H1 (cell line): ENCODE measurements at places on chromosomes 2 and 18.

GRCh38 chr18:22848615-22849014 is 84.5 kb upstream of the RBBP8 start:
- DNase-seq = no peak
- H3K27ac ChIP-seq = no peak overlapping the region
- H3K36me3 ChIP-seq = no peaks in the 10 kb centered on the region
- H3K27me3 ChIP-seq = no peaks in the 10 kb centered on the region

DNA sequence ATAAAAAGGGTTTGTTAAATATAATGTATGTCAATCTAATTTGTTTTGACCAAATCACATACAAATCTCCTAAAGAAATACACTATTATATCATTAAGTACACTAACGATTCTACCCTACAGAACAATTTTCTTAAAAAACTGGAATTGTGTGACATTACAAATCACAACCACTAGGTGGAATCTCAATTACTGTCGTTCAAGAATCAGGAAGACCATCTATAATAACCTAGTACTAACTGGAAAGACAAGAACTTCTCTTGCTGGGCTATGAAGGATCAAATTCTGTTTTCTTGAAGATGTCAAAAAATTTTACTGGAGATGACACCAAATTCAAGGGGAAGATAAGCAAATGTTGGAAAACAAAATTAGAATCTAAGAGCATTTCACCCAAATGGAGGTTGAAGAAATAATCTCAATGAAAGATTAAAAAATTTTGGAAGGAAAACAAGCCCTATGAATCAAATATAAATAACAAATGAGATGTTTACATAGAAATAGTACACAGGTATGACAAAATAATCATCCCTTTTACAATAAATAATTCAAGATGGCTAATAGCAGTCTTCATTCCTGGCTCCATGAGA is 110.9 kb downstream of the STK39 start:
- H3K27ac ChIP-seq = no peak overlapping the region
- H3K27me3 ChIP-seq = no peaks in the 10 kb centered on the region
- no peak for DNase-seq
- H3K4me1 ChIP-seq = no peaks in the 10 kb centered on the region; the same call in 1 of the 2 replicates

DNA sequence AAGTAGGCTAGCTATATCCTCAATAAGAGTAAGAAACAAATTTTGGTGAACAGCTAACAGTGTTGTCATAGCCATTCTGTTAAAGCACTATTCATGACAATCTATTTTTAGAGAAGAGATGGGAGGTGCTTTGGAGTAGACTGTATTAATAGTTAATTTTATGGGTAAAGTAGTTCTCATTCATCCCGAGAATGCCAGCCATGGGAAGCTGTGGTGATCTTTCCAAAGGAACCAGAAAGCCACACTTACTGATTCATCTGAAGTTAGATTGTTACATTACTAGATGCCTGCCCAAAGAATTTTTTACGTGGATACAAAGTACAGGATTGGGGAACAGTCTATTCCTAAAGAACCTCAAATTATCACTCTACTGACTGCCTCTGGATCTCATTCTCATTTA is 74.6 kb downstream of the ZRANB3 start:
- DNase-seq = no peak
- no peak overlapping the region for H3K4me3 ChIP-seq
- no peaks in the 10 kb centered on the region for H3K36me3 ChIP-seq

DNA sequence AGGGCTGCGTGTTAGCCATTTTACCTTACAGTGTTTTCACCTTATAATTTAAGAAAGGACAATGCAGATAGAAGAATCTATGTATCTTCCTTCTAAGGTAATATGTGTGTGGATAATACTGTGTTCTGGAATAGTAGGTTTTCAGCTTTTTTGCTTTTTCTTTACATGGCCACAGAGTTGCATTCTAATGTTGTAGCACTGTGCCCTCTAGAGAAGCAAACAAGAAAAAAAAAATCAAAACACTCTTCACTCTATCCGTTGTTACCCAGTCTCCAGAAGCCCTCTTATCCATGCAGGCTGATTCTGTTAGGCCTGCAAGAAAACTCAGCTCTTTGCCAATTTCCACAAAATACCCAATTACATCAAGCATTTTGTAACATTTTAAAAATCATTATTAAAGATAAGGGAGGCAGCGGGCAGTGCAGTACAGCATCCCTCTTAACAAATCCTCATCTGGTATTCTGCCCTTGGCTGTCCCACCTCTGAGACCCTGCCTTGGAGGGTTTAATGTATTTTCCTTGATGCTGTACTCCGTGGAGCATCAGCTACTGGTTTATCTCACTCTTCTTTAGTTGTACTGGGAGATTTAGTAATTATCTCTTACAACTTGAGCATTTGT is 41.8 kb downstream of the CDH7 start:
- DNase-seq = no peak
- H3K27ac ChIP-seq = no peak overlapping the region
- H3K4me1 ChIP-seq = no peaks in the 10 kb centered on the region
- H3K27me3 ChIP-seq = no peaks in the 10 kb centered on the region

GRCh38 chr2:128260239-128261138 is 58.2 kb downstream of the HS6ST1 start:
- peaks cover 10% of the 10 kb centered on the region for H3K4me1 ChIP-seq
- peak; percentile 81 for DNase-seq
- H3K4me3 ChIP-seq = no peak overlapping the region
- H3K27me3 ChIP-seq = no peaks in the 10 kb centered on the region
- H3K27ac ChIP-seq = peak overlapping the region; percentile 77
- H3K36me3 ChIP-seq = no peaks in the 10 kb centered on the region

- H3K36me3 ChIP-seq = no peaks in the 10 kb centered on the region
- no peak overlapping the region for H3K27ac ChIP-seq
- peaks cover 6% of the 10 kb centered on the region; the same call in 1 of the 2 replicates for H3K27me3 ChIP-seq
- no peak overlapping the region; the same call in 1 of the 2 replicates for H3K4me3 ChIP-seq
These were observed 34.1 kb upstream of the GNAL start for GRCh38 chr18:11654736-11655605.

DNA sequence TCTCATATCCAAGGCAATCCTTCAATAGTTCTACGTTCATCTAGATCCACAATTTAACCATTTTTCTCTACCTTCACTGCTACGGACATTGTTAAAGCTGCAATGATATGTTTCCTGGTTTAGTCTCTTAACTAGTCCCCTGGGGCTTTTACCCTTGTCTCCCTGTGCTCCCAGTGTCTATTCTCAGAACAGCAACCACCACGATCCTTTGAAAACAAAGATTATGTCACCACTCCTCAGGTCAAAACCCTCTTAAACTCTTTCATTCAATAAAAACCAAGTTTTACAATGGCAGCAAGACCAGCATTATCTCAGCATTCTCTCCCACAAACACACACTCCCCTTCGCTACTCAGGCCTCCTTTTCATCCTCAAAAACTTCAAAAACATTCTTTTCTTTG is 298.2 kb upstream of the CHST9 start:
- H3K27ac ChIP-seq = no peak overlapping the region
- no peaks in the 10 kb centered on the region for H3K27me3 ChIP-seq
- DNase-seq = no peak
- H3K36me3 ChIP-seq = no peaks in the 10 kb centered on the region
- no peak overlapping the region for H3K4me3 ChIP-seq
- no peaks in the 10 kb centered on the region for H3K4me1 ChIP-seq

- no peaks in the 10 kb centered on the region for H3K27me3 ChIP-seq
- H3K36me3 ChIP-seq = no peaks in the 10 kb centered on the region
- DNase-seq = peak; percentile 76
- peaks cover 4% of the 10 kb centered on the region for H3K4me1 ChIP-seq
These were observed 22.3 kb upstream of the CAVIN2 start for GRCh38 chr2:191869178-191869577.

DNA sequence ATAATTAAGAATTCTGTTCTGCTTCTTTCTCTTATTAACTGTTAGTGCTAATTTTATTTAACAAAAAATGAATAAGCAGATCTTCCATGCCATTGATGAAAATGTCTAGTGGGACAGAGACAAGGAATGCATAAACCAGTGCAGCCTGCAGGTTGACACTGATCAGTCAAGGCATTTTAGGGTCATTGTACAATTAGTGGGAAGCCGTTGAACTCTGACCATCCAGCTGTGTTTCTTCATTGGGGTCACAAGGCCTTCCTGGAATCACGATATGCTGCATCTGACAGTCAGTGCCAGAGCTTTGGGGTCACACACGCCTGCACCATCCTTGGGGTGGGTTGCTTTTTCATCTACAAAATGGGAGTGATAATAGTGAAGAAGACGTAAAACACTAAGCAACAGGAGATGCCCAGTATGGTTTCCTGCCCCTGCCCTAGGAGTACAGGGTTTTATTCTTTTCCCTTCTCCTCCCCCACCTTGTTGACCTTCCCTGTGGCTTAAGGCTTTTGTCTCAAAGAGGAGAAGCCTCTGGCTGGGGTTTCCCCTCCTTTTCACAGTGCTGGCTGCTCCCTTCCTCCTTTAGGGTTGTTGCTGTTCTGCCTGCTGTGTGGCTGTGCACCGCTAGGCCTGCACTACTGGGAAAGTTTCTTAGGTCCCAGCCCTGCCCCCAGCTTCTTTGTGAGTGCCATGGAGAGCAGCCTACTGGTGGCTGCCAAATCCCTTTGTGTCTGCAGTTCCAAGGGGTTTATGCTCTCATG is 245.6 kb downstream of the TPGS2 start:
- H3K4me1 ChIP-seq = peaks cover 16% of the 10 kb centered on the region; the same call in 1 of the 2 replicates
- H3K4me3 ChIP-seq = no peak overlapping the region
- peak; percentile 78 for DNase-seq
- H3K27me3 ChIP-seq = no peaks in the 10 kb centered on the region

- no peak overlapping the region for H3K4me3 ChIP-seq
- H3K36me3 ChIP-seq = no peaks in the 10 kb centered on the region
- H3K27ac ChIP-seq = no peak overlapping the region
- H3K4me1 ChIP-seq = no peaks in the 10 kb centered on the region
These were observed 37.9 kb downstream of the CDH20 start for GRCh38 chr18:61371111-61371510.

DNA sequence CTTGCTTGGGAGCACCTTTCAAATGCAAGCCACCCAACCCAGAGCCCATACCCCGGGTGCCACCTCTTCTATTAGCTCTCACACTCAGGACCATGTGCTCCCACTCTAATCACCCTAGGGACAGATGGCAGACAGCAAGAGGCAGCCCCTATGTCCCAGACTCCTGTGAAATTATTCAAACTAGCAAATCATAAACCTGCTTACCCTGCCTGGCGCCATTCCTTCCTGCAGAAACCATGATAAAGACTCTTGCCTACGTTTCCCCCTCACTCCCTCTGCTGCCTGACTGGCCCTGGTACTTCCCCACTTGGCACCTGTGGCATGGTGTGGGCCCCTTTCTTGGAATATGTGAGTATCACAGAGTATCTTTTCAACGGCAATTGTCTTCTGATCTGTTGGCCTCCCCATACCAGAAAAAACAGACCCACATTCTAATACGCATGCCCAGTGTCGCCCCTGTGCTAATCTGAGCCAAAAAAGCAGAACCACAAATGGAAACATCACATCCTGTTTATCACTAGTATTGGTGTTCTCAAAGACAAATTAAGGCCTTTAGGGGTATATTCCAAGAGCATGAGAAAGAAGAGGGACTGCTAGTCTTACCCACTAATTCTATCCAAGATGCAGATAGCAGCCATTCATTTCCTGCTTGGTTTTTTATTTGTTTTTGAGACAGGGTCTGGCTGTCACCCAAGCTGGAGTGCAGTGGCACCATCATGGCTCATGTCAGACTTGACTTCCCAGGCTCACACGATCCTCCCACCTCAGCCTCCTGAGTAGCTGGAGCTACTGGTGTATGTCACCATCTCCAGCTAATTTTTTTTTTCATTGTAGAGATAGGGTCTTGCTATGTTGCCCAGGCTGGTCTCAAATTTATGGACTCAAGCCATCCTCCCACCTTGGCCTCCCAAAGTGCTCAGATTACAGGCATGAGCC is 44.1 kb upstream of the TTC39C start:
- H3K4me3 ChIP-seq = no peak overlapping the region
- H3K36me3 ChIP-seq = no peaks in the 10 kb centered on the region
- H3K27me3 ChIP-seq = no peaks in the 10 kb centered on the region
- no peak for DNase-seq
- no peak overlapping the region for H3K27ac ChIP-seq

DNA sequence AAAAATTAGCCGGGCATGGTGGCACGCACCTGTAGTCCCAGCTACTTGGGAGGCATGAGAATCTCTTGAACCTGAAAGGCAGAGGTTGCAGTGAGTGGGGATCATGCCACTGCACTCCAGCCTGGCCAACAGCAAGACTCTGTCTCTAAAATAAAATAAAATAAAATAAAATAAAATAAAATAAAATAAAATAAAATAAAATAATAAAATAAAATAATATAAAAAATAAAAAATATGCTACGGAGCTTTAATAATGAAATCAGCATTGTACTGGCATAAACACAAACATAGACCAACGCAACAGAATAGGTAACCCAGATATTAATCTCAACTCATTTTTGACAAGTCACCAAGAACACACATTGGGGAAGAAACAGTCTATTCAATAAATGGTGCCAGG is 973.4 kb upstream of the SOX11 start:
- H3K27me3 ChIP-seq = no peaks in the 10 kb centered on the region
- no peaks in the 10 kb centered on the region for H3K4me1 ChIP-seq
- no peak overlapping the region for H3K4me3 ChIP-seq
- H3K27ac ChIP-seq = no peak overlapping the region

DNA sequence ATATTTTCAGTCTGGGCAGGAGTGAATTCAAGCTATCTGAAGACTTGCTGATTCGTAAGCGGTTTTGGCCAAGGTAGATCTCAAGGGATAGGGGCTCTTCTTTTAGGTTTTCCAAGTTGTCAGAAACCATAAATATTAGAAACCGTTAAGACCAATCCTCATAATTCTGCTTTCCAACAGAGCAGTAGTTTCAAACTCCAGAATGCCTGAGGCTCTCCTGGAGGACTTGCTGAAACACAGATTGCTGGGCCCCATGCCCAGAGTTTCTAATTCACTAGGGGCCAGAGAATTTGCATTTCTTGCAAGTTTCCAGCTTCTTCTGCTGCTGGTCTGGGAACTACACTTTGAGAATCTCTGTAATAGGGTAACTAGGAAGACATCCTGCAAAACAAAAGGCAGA is 1855.7 kb upstream of the CELF4 start:
- DNase-seq = no peak
- H3K36me3 ChIP-seq = no peaks in the 10 kb centered on the region
- H3K4me3 ChIP-seq = no peak overlapping the region
- no peaks in the 10 kb centered on the region for H3K4me1 ChIP-seq
- no peak overlapping the region for H3K27ac ChIP-seq

DNA sequence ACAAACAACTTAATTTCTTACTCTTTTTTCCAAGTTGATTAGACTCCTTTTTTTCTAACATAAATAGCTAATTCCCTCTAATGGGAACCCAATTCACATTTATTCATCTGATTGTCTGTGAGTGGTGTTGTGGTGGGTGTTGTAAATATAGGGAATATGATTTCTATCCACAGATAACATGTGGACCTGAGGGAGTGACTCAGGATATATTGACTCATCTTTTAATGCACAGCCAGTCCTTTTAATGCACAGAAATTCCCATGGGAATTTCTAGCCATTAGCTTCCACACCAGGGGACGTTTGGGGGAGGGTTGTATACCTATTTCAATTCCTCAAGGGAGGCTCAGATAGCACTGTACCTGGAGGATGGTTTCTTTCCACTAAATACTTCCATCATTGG is 1339.6 kb upstream of the LRRTM1 start:
- H3K36me3 ChIP-seq = no peaks in the 10 kb centered on the region
- no peaks in the 10 kb centered on the region for H3K27me3 ChIP-seq
- DNase-seq = no peak
- peaks cover 4% of the 10 kb centered on the region; the same call in 1 of the 2 replicates for H3K4me1 ChIP-seq
- no peak overlapping the region for H3K27ac ChIP-seq
- H3K4me3 ChIP-seq = no peak overlapping the region
